Activated T-cell treated with anti-CD3 and anti-CD28 coated beads, Interleukin-2, amount 50 U/mL, for 72 hours (primary cell): ENCODE measurements at places on chromosomes 11 and 22. TPM values are rescaled to one million over a fixed set of nuclear protein-coding genes. Genes with fewer than 3 reads are reported as not detected.
A peak's percentile ranks its signal among the peaks of the same experiment; 100 is the strongest.

SCGB1C1 gene
- not detected for total RNA-seq

GRCh38 chr22:48919851-48920589, 907.7 kb downstream of the BRD1 start:
- H3K4me3 ChIP-seq = no peak overlapping the region
- H3K36me3 ChIP-seq = no peaks in the 10 kb centered on the region

- no peak overlapping the region for H3K4me3 ChIP-seq
- H3K36me3 ChIP-seq = no peaks in the 10 kb centered on the region
- no peak for DNase-seq
- no peaks in the 10 kb centered on the region for H3K4me1 ChIP-seq
- H3K27ac ChIP-seq = no peak overlapping the region
Observed at GRCh38 chr11:23903044-23903704, 593.7 kb upstream of the LUZP2 start.

TRPM5 gene
- total RNA-seq = not detected

SPATA19 gene
- not detected for total RNA-seq

PHF5A gene
- 69.2 TPM for total RNA-seq

GRCh38 chr11:86495351-86495750, 120.7 kb downstream of the CCDC81 start:
- H3K27ac ChIP-seq = no peak overlapping the region
- H3K36me3 ChIP-seq = no peaks in the 10 kb centered on the region
- H3K4me1 ChIP-seq = peaks cover 6% of the 10 kb centered on the region
- DNase-seq = no peak
- no peak overlapping the region for H3K4me3 ChIP-seq

YWHAH gene
- 74.2 TPM for total RNA-seq

DNA sequence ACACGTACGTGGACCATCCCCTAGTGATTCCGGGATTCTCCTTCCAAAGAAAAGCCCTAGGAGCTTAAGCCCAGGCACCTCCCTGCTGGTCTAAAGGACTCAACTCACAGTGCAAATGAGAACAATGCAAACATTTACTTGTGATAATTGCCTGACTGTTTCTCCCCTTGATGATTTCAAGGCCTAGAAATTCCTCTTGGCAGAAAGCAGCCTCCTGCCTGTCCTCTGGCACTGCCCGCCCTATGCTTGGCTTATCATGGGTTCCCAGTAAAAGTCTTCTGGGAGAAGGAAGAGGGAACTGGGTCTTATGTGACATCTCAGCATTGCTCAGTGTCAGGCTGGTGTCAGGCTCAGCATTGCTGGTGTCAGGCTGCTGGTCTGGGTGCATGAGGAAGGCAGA, 351.8 kb downstream of the SHANK2 start:
- H3K4me3 ChIP-seq = no peak overlapping the region
- no peaks in the 10 kb centered on the region for H3K27me3 ChIP-seq
- DNase-seq = no peak
- peaks cover 2% of the 10 kb centered on the region for H3K36me3 ChIP-seq

TMEM45B gene
- 2.5 TPM for total RNA-seq

- H3K27ac ChIP-seq = no peak overlapping the region
- peaks cover 5% of the 10 kb centered on the region for H3K36me3 ChIP-seq
- no peak overlapping the region for H3K4me3 ChIP-seq
- DNase-seq = no peak
- H3K27me3 ChIP-seq = no peaks in the 10 kb centered on the region
- H3K4me1 ChIP-seq = no peaks in the 10 kb centered on the region
Observed at GRCh38 chr11:104866815-104867214, 31.4 kb downstream of the CASP12 start.

GRCh38 chr11:11494348-11494747, 127.5 kb downstream of the GALNT18 start:
- H3K27ac ChIP-seq = no peak overlapping the region
- DNase-seq = no peak

DNA sequence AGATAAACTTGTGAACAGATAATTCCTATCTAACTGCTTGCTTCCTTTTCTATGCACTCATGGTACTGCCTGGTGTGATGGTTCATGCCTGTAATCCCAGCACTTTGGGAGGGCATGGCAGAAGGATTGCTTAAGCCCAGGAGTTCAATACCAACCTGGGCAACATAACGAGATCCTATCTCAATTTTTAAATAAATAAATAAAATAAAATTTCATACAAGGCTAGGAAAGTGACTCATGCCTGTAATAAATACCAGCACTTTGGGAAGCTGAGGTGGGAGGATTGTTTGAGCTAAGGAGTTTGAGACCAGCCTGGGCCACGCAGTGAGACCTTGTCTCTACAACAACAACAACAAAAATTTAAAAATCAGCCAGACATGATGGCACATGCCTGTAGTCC, 166.6 kb downstream of the COMMD9 start:
- H3K36me3 ChIP-seq = no peaks in the 10 kb centered on the region
- no peak overlapping the region for H3K4me3 ChIP-seq
- no peak for DNase-seq
- peaks cover 11% of the 10 kb centered on the region for H3K27me3 ChIP-seq
- H3K27ac ChIP-seq = no peak overlapping the region

FAT3 gene
- not detected for total RNA-seq

DNA sequence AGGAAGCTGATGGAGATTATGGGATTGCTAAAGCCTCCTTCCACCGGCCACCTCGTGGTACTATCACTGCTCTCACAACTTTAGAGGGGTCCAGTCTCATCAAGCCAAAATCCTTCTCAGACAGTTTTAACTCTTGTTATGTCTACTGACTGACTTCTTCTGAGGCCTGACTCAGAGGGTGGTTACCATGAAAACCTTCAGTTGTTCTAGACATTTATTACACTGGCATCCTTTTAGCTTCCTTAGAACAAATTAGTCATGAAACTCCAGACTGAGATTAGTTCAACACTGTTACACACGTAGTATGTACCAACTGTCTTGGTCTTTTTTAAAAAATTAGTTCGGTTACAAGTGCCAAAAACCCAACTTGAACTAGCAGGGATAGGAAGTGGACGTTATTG, 7.5 kb downstream of the DIXDC1 start:
- peak overlapping the region; percentile 66 for H3K4me3 ChIP-seq
- peaks cover 72% of the 10 kb centered on the region for H3K4me1 ChIP-seq
- peak; percentile 39 for DNase-seq
- peaks cover 6% of the 10 kb centered on the region for H3K36me3 ChIP-seq

PNPLA2 gene
- 77.1 TPM for total RNA-seq

XKR3 gene
- total RNA-seq = 0.24 TPM

GRCh38 chr22:20267441-20268278, 458 bp downstream of the RTN4R start:
- no peak overlapping the region for H3K27ac ChIP-seq
- no peaks in the 10 kb centered on the region for H3K4me1 ChIP-seq
- H3K36me3 ChIP-seq = no peaks in the 10 kb centered on the region

DNA sequence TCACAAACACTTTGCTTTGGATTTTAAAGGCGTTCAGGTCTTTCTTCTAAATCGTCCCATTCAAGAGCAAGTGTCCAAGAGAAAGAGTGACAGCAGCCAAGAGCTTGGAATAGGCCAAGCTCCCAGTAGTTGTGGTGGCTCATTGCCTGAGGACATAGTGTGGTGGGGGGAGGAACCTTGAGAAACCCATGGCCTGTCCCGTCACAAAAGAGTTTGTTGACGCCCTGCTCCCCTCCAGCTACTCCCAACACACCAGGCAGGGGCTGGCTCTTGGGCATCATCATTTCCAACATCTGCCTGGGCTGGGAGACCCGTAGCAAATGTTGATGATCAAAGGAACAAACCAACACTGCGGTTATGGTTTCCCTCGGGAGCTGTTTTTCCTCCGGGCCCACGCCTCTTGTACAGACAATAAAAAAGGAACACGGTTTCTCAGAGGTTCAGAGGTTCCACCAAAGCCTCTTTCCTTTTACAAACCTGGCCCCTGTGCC, 20.8 kb downstream of the FADS3 start:
- peaks cover 5% of the 10 kb centered on the region for H3K4me1 ChIP-seq
- H3K36me3 ChIP-seq = no peaks in the 10 kb centered on the region
- no peak overlapping the region for H3K27ac ChIP-seq
- no peak for DNase-seq
- H3K27me3 ChIP-seq = no peaks in the 10 kb centered on the region
- H3K4me3 ChIP-seq = no peak overlapping the region

OR2AG1 gene
- not detected for total RNA-seq

GRCh38 chr11:95465887-95466286, 234.9 kb upstream of the SESN3 start:
- no peaks in the 10 kb centered on the region for H3K27me3 ChIP-seq
- H3K27ac ChIP-seq = no peak overlapping the region
- H3K4me1 ChIP-seq = no peaks in the 10 kb centered on the region
- DNase-seq = no peak
- no peaks in the 10 kb centered on the region for H3K36me3 ChIP-seq

SLC25A1 gene
- 34.3 TPM for total RNA-seq

IFITM10 gene
- total RNA-seq = 1.5 TPM

DNA sequence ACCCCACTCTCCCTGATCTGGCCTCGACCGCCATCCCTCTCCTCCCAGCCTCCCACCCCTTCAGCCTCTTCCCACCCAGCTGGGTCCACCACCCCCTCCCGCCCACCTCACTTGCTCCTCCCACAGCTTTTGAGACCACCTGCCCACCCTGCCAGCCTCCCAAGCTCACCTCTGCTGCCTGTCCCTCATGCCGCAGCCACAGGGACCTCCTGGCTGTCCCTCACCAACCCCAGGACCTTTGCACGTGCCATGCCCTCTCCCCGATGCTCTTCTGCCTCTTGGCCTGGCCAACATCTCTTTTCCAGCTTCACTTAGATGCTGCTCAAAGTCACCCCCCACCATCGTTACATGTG, 6.5 kb downstream of the PNPLA5 start:
- H3K27me3 ChIP-seq = peaks cover 32% of the 10 kb centered on the region
- no peaks in the 10 kb centered on the region for H3K36me3 ChIP-seq
- no peaks in the 10 kb centered on the region for H3K4me1 ChIP-seq
- no peak overlapping the region for H3K27ac ChIP-seq

DNA sequence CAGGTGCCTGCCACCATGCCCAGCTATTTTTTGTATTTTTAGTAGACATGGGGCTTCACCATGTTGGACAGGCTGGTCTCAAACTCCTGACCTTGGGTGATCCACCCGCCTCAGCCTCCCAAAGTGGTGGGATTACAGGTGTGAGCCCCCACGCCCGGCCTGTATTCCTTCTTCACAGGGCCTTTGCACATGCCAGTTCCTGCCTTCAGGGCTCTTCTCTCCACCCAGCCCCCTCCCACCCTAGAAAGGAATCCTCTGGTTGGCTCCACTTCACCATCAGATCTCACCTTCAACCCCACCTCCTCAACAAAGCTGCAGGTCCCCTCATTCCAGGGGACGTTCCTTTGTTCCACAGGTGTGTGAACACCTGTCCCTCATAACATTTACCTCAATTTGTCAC, 2.0 kb downstream of the POLR3H start:
- H3K27me3 ChIP-seq = no peaks in the 10 kb centered on the region
- no peak for DNase-seq
- H3K27ac ChIP-seq = peak overlapping the region; percentile 75
- peak overlapping the region; percentile 100 for H3K4me3 ChIP-seq
